ENCODE measurements at places on chromosomes 6 and 20.

DNA sequence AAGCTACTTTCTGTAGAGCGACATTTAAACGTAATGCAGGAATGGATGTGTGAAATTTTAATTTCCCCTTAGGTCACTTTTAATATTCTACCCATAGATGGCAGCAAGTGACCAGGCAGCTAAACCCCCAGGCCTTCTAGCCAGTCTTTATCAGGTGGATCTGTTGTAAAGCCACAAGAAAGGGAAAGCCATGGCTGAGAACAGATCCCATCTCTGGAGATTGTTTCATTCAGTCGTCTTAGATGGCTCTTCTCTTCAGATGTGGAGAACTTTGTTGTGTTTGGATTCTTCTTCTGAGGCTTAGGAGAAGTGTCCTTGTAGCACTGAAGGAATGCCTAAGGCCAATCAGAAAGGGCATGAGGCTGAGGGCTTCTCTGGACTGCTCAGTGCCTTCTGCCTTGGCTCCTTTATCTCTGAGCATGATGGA, 15.8 kb upstream of the RNF182 start:
- DNase-seq: no peak

GRCh38 chr20:3885715-3886114, 3.5 kb upstream of the PANK2 start:
- DNase-seq: no peak

DNA sequence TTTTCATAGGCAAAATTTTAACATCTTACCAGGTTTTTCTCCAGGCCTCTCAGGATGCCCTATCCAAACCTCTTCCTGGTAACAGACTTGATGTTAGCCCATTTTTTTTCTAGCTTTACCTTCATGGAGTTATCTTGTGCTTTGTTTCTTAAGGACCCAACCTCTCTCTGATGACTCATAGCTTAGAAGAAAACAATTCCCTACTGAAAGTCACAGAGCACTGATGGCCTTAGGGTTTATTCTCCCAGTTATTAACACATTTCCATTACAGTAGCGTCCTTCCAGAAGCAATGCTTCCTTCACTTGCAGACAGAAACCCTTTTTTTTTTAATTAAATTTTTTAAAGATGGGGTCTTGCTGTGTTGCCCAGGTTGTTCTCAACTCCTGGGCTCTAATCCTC, 79.4 kb downstream of the IYD start:
- DNase-seq: no peak

DNA sequence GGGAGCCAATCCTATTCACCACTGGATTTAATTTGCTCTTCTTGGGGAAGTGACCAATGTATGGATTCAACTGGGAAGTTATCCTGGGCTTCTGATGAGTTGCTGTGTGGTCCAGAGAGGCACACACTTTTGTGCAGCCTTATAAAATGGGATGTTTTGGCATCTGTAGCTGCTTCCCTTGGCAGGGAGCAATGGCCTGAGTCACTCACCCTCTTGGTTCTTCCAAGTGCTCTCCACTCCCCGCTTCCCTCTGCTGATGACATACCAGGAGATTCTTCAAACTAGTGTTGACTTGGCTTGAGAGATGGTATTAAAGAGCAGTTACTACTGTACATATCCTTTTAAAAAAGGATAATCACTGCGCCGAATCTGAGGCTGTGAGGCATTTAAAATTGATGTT, 105.8 kb downstream of the JARID2 start:
- no peak for DNase-seq

- no peak for DNase-seq
Measured at GRCh38 chr6:17725083-17725482, 18.4 kb upstream of the NUP153 start.

- DNase-seq: peak; percentile 10
Measured at GRCh38 chr6:13383328-13384163, 55.2 kb upstream of the TBC1D7 start.

DNA sequence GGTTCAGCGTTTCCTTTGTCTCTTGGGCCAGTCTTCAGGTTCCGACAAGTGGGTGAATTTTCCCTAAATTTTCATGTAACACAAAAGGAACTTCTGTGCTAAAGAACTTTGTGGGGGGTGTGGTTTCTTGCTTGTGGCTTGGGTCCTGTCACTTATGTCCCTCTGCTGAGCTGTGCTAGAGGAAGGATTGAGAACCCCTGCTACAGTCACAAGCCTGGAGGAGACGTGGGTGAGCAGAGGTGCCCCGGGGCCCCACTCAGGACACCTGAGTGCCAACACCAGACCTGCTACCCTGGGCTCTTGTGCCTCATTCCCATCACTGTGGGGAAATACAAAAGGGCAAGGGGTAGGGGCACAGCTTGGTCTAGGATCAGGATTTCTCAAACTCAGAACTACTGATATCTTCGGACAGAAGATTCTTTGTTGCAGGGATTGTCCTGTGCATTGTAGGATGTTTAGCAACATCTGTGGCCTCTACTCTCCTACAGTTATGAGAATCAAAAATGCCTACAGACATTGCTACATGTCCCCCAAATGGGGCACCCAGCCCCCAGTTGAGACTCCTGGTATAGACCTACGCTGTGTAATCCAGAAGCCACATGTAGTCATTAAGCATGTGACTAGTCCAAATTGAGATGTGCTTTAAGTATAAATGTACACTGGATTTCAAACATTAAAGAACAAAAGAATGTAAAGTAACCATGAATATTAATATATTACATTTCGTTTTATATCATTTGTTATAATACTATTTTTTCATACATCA, 128.7 kb downstream of the LY86 start:
- no peak for DNase-seq

- peak; percentile 62 for DNase-seq
Measured at GRCh38 chr6:75611702-75612375, 10.2 kb downstream of the SENP6 start.

- no peak for DNase-seq
Measured at GRCh38 chr6:41159415-41160082, 3.4 kb downstream of the TREM2 start.

DNA sequence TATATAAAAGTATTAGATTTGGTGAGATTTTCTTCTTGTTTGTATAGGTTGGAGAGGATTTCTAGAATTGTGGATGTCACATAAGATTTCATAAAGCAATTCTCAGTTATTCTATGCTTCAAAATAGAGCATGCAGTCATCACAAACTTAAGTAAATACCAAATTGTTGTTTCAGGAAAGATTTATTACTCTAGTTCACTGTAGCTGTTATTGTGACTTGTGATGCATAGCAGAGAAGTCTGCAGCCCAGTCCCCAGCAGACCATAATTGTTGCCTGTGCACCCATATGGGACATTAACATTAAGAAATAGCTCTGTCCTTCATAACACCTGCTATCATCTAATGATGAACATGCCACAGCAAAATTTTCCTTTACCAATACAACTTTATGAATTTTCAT, 228.0 kb upstream of the FAM83B start:
- DNase-seq: no peak

GRCh38 chr6:17393892-17394631, 667 bp downstream of the CAP2 start:
- DNase-seq: no peak

DNA sequence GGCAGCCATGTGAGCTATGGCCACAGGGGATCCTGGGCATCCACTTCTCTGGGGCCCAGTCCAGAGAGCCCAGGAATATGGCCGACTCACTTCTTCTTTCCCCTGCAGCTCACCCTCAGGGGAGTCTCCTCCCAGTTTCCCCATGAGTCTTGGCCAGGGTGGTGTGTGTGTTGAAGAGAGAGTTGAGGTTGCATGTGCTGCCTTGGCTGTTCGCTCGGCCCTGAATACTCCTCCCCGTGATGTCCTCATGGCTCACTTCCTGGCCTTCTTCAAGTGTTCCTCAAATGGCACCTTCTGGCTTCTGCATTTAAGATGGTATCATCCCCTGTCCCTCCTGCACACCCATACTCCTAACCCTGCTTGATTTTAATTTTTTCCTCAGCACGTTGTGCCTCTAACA, 3.2 kb upstream of the TREML1 start:
- no peak for DNase-seq
